ENCODE measurements at places on chromosomes 3 and 15. TPM values are rescaled to one million over a fixed set of nuclear protein-coding genes. Genes with fewer than 3 reads are reported as not detected.
A peak's percentile ranks its signal among the peaks of the same experiment; 100 is the strongest.

Gene MOBP
- total RNA-seq, result not detected

DNA sequence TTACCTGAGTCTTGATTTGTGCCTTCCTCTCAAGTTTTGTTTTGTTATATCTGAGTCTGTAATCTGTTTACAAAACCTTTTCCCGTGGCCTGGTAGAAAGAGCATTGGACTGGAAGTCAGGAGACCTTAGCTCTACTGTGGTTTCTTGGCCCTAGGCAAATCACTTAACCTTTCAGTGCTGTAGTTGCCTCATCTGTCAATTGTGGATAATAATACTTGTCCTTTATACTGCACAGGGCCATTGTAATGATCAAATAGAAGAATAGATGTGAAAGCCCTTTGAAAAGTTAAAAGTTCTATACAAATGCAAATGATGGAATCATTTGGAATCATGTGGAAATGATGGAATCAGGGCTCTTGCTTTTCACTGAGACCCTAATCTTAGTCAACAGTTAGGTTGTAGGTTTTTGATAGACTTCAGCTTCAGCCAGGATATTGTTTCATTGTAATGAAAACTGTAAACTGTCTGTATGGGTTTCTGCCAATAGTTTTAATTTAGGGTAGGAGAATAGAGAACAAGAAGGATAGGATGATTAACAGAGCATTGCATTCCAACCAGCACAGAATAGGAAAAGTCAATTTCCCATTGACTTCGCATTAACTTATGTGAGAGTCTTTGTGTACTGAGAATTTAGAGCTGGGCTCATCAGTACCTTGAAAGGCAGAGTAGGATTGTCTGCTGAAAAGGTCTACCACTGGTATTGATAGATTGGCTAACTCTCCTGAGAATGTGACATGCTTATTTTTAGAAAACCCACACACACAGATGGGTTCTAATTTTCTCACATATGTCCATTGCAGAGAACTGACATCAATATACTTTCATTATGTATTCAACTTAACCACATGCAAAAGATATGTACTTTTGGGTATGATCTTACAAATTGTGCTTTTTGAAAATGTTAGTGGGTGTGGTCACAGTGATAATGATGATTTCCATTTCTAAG is 21.8 kb downstream of the MAP2K5 start:
- H3K27me3 ChIP-seq, result no peaks in the 10 kb centered on the region
- H3K36me3 ChIP-seq, result no peaks in the 10 kb centered on the region
- H3K4me3 ChIP-seq, result no peak overlapping the region
- no peaks in the 10 kb centered on the region for H3K4me1 ChIP-seq
- H3K27ac ChIP-seq, result no peak overlapping the region

DNA sequence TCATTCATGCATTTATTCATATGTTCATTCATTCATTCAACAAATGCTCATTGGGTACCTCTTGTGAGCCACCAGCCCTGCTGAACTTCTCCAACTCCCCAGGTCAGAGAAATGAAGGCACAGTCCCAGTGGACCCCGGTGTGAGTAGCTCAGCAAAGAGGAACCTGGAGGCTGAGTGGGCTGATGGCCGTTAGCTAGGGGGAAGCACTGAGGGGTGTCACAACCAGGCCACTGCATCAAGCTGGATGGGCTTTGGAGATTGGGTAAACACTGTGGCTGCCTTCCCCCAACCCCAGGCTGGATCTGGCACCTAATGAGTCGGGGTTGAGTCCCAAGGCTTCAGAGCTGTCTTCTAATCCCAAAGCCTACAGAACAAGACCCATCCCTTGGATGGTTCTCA is 12.1 kb upstream of the ALAS1 start:
- no peaks in the 10 kb centered on the region for H3K36me3 ChIP-seq
- H3K4me1 ChIP-seq, result peaks cover 7% of the 10 kb centered on the region
- no peak for DNase-seq
- no peaks in the 10 kb centered on the region for H3K27me3 ChIP-seq
- no peak overlapping the region for H3K4me3 ChIP-seq

DNA sequence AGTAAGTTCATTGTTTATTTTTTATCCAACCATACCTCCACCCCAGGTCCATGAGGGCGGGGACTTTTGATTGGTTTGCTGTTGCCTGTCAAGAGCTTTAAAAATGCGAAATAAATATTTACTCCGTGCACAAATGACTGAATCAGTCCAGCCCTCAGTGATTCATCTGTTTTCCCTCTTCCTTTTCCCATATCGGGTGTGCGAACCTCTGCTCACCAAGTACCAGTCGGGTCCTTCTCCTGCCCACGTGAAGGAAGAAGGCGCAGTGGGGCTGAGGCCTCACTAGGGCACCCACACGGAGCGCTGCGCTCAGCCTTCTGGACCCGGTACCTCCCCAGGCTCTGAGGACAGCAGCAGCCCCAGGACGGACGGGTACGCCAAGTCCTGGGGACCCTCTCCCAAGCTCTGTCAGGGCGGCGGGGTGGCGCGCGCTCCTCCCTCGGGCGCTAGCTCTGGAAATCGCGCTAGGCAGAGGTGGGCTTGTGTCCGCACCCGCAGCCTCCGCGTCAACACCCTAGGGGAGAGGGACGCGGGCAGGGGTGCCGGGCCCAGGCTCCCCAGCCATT is 70.5 kb upstream of the EPHB3 start:
- H3K4me3 ChIP-seq, result no peak overlapping the region
- peaks cover 57% of the 10 kb centered on the region for H3K27me3 ChIP-seq
- H3K4me1 ChIP-seq, result no peaks in the 10 kb centered on the region
- DNase-seq, result no peak

Gene TRH
- total RNA-seq, result not detected

DNA sequence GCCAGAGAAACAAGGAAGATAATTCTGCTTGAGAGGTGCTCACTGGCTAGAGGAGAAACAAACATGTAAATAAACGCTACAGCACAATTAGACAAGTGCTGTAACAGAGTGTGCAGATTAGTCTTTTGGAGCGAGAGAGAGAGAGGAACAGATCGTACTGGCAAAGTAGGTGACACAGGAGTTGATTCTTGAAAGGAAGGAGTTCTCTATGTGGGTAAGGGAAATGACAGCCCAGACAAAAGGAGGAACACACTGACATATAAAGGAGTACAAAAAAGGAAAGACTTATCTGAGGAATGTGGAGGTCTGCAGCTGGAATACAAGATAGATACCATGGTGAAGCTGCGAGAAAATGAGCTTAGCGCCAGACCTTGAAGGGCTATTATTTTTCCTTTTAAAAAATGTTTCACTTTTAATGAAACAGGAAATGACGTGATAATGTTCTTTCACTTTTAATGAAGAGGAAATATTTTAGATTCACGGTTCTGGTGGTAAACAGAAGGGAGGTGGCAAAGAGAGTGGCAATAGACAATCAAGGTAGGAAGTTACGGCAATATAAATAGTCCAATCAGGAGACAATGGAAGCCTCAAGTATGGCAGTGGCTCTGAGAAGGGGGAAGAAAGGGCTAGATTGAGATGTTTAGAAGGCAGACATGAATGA is 202.9 kb downstream of the VPS13C start:
- no peaks in the 10 kb centered on the region for H3K27me3 ChIP-seq
- no peak for DNase-seq
- no peak overlapping the region for H3K27ac ChIP-seq
- H3K36me3 ChIP-seq, result peaks cover 2% of the 10 kb centered on the region
- H3K4me1 ChIP-seq, result no peaks in the 10 kb centered on the region

DNA sequence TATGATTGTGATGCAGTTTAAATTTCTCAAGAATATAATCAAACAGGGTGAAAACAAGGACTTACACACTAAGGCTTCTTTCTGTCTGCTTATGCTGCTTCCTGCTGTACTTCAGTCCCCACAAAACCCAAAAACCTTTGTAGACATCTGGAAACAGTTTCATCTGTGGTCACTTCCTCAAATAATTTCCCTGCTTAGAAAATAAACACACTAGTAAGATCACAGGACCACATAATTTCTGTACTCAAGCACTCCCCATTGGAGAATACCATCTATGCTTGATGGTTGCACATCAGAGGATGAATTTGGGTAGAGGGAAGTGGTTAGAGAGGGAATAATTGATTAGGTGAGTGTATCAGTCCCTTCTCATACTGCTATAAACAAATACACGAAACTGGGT is 266.2 kb downstream of the LSAMP start:
- H3K27ac ChIP-seq, result no peak overlapping the region
- no peaks in the 10 kb centered on the region for H3K4me1 ChIP-seq
- H3K36me3 ChIP-seq, result no peaks in the 10 kb centered on the region
- no peaks in the 10 kb centered on the region for H3K27me3 ChIP-seq
- H3K4me3 ChIP-seq, result no peak overlapping the region

DNA sequence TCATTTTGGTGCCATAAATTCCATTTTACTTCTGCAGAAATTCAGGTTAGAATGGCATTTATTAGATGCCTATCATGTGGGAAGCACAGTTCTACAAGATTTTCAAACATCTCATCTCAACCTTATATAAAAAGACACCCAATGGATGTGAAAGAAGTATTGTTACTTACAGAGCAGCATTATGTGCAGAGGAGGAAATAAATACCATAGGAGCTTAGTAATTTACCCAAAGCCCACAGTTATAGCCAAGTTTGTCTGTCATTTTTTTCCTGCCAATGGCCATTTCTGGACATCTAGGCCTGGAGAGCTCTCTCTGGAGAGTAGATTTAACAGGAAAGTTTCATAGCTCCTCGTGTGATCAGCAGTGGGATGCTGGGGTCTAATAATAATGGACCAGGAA is 659.4 kb upstream of the NAALADL2 start:
- no peaks in the 10 kb centered on the region for H3K27me3 ChIP-seq
- H3K36me3 ChIP-seq, result no peaks in the 10 kb centered on the region
- no peak overlapping the region for H3K27ac ChIP-seq

DNA sequence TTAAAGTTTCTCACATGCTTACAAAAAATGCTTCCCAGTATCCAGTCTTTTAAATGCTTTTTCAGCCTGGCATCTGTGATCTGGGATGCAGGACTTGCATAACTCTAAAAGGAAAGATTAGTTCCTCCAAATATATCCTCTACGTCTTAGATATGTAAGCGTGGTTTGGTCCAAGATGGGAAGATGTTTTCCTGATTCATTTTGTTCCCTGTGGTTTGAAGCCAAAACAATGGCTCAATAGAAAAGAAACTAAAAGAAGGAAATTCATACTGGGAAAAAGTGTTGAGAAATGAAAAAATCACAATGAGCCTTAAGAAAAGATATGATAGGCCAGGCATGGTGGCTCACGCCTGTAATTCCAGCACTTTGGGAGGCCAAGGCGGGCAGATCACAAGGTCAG is 1002.8 kb downstream of the NAALADL2 start:
- no peak for DNase-seq
- no peak overlapping the region for H3K27ac ChIP-seq
- H3K4me1 ChIP-seq, result no peaks in the 10 kb centered on the region
- no peaks in the 10 kb centered on the region for H3K27me3 ChIP-seq
- no peak overlapping the region for H3K4me3 ChIP-seq

Gene SLC25A26
- 21.6 TPM for total RNA-seq

Gene SLC28A1
- not detected for total RNA-seq

- no peaks in the 10 kb centered on the region for H3K27me3 ChIP-seq
- H3K4me3 ChIP-seq, result no peak overlapping the region
- H3K27ac ChIP-seq, result no peak overlapping the region
- no peaks in the 10 kb centered on the region for H3K4me1 ChIP-seq
- no peaks in the 10 kb centered on the region for H3K36me3 ChIP-seq
Measured at GRCh38 chr3:147449669-147450068, 40.5 kb downstream of the ZIC1 start.

DNA sequence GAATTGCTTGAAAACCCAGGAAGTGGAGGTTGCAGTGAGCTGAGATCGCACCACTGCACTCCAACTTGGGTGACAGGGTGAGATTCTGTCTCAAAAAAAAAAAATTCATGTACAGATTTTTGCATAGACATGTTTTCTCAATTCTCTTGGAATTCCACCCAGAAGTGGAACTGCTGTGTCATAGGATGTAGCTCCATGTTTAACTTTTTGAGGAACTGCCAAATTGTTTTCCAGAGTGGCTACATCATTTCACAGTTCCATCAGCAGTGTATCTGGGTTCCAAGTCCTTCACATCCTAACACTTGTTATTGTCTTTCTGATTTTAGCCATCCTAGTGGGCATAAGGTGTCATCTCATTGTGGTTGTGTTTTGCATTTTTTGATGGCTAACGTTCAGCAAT is 9.9 kb downstream of the CAPN7 start:
- H3K27ac ChIP-seq, result no peak overlapping the region
- no peaks in the 10 kb centered on the region for H3K4me1 ChIP-seq
- H3K36me3 ChIP-seq, result peaks cover 5% of the 10 kb centered on the region

Gene VEPH1
- 34.7 TPM for total RNA-seq

- DNase-seq, result peak; percentile 63
- H3K4me3 ChIP-seq, result no peak overlapping the region
- H3K36me3 ChIP-seq, result no peaks in the 10 kb centered on the region
- peaks cover 10% of the 10 kb centered on the region for H3K4me1 ChIP-seq
- H3K27ac ChIP-seq, result no peak overlapping the region
Measured at GRCh38 chr3:22284559-22284958, 533.5 kb upstream of the ZNF385D start.

Gene ADAMTS7
- total RNA-seq, result 5.1 TPM

DNA sequence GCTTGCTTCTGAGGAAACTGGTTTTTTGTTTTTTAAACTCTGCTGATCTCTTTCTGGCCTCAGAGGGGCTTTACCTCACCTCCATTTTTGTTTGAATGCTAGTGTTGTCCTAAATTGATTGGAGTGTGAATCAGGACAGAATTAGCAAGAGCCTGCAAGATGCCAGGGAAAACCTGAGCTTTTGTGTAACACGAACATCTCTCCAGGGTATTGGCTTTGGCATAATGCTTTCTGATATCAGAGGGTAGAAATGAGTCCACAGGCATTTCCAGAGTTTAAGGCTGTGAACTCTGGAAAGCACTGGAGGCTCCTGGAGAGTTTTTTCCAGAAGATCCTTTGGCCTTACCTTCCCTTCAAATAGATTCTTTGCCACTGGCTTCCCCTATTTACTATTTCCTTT is 87.1 kb downstream of the WDR76 start:
- H3K4me1 ChIP-seq, result peaks cover 34% of the 10 kb centered on the region
- H3K27me3 ChIP-seq, result no peaks in the 10 kb centered on the region
- peak; percentile 58 for DNase-seq
- H3K4me3 ChIP-seq, result no peak overlapping the region
- peak overlapping the region; percentile 53 for H3K27ac ChIP-seq

DNA sequence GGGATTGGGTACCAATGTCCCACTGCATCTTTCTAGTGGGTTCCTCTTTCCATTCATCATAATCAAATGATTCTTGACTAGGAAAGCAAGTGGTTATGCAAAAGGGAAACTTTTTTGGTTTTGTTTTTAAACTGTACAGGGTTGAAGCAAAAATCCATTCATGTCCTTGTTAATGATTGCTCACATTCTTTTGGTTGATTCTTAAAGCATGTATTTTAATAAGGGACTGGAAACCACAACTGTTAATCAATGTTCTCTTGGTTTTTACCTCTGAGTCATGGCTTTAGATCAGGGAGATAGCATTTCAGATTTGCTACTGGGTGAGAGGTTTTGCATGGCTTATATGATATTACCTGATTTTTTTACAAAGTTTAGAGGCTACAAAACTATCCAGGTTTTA is 371.7 kb upstream of the RGMA start:
- H3K4me1 ChIP-seq, result no peaks in the 10 kb centered on the region
- DNase-seq, result no peak
- no peak overlapping the region for H3K27ac ChIP-seq
- no peak overlapping the region for H3K4me3 ChIP-seq
- H3K27me3 ChIP-seq, result no peaks in the 10 kb centered on the region
- no peaks in the 10 kb centered on the region for H3K36me3 ChIP-seq
